ENCODE measurements at places on chromosomes 1 and 21.
A peak's percentile ranks its signal among the peaks of the same experiment; 100 is the strongest.

GRCh38 chr1:204139088-204139487, 12.8 kb downstream of the ETNK2 start:
- H3K4me1 ChIP-seq = no peaks in the 10 kb centered on the region
- no peak overlapping the region for H3K4me3 ChIP-seq
- no peak for DNase-seq

GRCh38 chr1:200732438-200732837, 6.3 kb upstream of the CAMSAP2 start:
- H3K27me3 ChIP-seq = no peaks in the 10 kb centered on the region
- no peaks in the 10 kb centered on the region for H3K36me3 ChIP-seq
- DNase-seq = no peak
- no peak overlapping the region for H3K4me3 ChIP-seq

GRCh38 chr1:43128816-43129215, 43.3 kb downstream of the EBNA1BP2 start:
- no peak overlapping the region for H3K27ac ChIP-seq
- H3K4me1 ChIP-seq = no peaks in the 10 kb centered on the region
- H3K36me3 ChIP-seq = peaks cover 48% of the 10 kb centered on the region
- no peak for DNase-seq
- H3K27me3 ChIP-seq = no peaks in the 10 kb centered on the region

- H3K27ac ChIP-seq = no peak overlapping the region
- H3K4me3 ChIP-seq = no peak overlapping the region
- DNase-seq = no peak
- H3K36me3 ChIP-seq = no peaks in the 10 kb centered on the region
These were observed 15.9 kb downstream of the PDIK1L start for GRCh38 chr1:26127235-26128163.

DNA sequence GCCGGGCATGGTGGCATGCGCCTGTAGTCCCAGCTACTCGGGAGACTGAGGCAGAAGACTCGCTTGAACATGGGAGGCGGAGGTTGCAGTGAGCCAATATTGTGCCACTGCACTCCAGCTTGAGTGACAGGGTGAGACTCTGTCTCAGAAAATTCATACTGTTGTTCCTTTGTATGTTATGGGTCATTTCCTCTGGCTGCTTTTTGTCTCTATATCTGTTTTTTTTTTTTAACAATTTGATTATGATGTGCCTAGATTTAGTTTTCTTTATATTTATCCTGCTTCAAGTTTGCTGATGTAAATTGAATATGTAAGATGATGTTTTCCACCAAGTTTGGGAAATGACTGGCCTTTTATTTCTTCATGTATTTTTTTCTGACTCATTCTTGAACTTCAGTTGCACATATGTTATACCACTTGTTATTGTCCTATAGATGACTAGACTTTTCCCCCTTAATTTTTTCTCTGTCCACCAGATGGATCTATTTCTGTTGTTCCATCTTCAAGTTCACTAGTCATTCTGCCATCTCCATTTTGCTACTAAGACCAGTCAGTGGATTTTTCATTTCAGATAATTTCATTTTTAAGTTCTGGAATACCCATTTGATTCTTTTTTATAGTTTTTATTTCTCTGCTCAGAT, 173.5 kb downstream of the GALNT2 start:
- H3K36me3 ChIP-seq = peaks cover 22% of the 10 kb centered on the region
- H3K27me3 ChIP-seq = no peaks in the 10 kb centered on the region
- no peak overlapping the region for H3K4me3 ChIP-seq
- H3K4me1 ChIP-seq = no peaks in the 10 kb centered on the region
- no peak overlapping the region for H3K27ac ChIP-seq

DNA sequence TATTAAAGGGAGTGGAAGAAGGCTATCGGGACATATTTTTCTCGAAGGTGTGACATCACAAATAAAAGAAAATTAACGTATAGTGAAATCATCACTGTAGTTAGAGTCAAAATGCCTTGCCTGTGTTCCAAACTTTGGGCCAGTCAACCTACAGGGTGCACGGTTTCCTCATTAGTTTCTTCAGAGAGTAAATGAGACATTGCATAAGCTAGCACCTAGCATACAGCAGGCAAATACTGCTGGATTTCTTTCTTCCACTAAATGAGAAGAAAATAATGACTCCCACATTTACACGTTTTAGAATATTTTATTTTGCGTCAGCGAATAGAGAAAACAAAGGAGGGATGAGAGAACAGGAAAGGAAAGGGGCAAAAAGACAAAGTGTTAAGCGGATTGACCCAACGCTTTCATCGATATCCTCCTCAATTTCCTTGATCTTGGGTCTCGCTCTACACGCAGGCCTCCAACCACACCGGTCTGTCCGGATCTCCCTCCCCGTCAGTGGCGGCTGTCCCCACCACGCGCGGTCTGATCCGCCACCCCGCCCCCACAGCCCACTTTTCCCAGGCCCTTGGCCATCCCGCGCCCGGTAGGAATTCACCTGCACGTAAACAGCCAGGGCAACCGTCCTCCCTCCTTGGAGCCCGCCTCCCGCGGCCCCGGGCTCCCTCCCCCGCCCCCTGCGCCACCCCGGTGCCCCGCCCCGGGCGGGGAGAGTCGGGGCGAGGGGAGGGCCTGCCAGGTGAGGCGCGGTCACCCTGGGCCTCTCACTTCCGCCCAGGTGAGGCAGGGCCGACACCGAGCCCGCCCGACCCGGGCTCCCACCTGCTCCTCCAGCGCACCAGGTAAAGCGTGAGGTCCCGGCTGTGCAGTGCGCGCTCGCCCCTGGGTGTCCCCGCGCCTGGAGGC, at the start of gene PATJ:
PATJ (plus strand) TSS at position 770 of the 909 bp plus-strand sequence. CDS start 20,413 bp downstream, outside the sequence.
- H3K36me3 ChIP-seq = no peaks in the 10 kb centered on the region
- peak within 1 kb of the TSS; percentile 90 for H3K27ac ChIP-seq
- no peak for DNase-seq
- H3K27me3 ChIP-seq = peaks cover 2% of the 10 kb centered on the region
- peaks cover 16% of the 10 kb centered on the region for H3K4me1 ChIP-seq
- peak within 1 kb of the TSS; percentile 90 for H3K4me3 ChIP-seq

DNA sequence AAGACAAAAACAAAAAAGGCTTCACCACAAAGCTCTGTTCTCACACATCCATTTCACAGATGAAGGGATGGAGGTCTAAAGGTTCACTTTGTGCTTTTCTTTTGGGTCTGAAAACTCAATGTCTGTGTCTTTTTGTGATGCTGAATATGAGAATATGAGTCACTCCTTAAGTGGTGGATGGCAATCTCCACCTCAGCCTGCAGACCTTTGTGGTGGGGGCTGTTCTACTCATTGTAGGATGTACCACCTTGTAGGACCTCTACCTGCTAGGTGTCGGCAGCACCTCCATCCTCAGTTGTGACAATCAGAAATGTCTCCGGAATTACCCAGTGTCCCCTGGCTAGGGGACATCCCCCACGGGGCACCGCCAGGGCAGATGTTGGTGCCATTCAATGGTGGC, 42.8 kb downstream of the UBASH3A start:
- no peak for DNase-seq
- no peak overlapping the region for H3K27ac ChIP-seq
- peaks cover 7% of the 10 kb centered on the region for H3K4me1 ChIP-seq
- no peak overlapping the region for H3K4me3 ChIP-seq

DNA sequence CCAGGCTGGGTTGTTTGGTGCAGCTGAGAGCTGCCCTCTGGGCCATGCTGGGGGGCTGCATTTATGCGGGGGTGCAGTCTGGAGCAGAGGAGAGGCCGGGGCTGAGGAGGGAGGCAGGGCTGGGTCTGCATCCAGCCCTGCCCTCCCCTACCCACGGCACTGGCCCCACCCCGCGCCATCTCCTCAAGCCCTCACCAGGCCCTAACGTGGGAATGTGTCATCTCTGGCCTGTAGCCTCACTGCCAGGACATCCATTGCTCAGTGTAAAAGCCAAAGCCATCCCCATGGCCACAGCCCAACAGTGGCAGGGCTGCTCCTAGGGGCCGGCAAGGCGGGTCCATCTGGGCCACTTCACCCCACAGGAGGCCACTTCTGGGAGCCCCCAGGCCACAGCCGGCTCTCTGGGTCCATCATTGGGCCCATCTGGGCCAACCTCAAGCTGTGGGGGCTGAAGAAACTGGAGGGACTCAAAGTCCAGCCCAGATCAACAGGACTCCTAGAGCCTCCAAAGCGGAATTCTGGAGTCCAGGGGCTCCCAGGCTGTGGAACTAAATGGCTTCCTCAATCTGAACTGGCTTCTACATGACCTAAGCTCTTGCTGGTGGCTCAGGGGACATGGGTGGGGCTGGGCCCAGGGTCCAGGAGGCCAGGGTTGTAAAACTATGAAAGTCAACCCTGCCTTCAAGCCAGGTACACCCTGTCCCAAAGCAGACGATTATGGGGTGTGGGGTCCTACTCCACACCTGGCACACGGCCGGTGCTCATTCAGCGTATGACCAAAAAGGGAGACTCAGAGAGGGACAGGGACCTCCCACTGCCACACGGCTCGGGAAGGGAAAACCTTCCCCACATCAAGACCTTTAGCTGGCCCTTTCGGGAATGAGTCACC, 32.6 kb downstream of the RUNX3 start:
- H3K4me3 ChIP-seq = no peak overlapping the region
- H3K4me1 ChIP-seq = no peaks in the 10 kb centered on the region
- H3K27ac ChIP-seq = no peak overlapping the region
- no peak for DNase-seq

- no peak for DNase-seq
- peaks cover 6% of the 10 kb centered on the region for H3K4me1 ChIP-seq
- peak overlapping the region; percentile 86 for H3K27ac ChIP-seq
- peaks cover 20% of the 10 kb centered on the region for H3K36me3 ChIP-seq
- H3K4me3 ChIP-seq = no peak overlapping the region
These were observed 101.5 kb downstream of the ST6GALNAC3 start for GRCh38 chr1:76176000-76176399.

GRCh38 chr1:40849801-40850592, 12.2 kb downstream of the CITED4 start:
- H3K27me3 ChIP-seq = no peaks in the 10 kb centered on the region
- H3K4me1 ChIP-seq = peaks cover 21% of the 10 kb centered on the region
- no peak overlapping the region for H3K27ac ChIP-seq

DNA sequence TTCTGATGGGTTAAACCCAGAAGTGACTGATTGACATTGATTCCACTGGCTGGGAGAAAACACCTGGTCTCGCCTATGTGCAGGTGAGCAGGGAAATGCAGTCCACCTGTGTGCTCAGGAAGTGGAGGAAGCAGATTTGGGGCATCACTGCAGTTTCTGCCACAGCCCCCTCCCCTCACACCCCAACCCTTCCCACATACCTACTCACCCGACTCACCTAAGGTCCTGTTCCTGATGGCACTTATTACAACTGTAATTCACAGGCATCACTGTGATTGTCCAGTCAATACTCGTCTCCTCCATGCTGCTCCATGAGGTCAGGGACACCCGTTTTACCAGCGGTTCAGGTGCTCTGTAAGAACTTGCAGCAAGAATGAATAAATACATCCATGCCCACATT, 68.5 kb downstream of the PCP4 start:
- no peak for DNase-seq
- peaks cover 2% of the 10 kb centered on the region for H3K36me3 ChIP-seq
- peaks cover 10% of the 10 kb centered on the region for H3K27me3 ChIP-seq
- H3K4me3 ChIP-seq = no peak overlapping the region

DNA sequence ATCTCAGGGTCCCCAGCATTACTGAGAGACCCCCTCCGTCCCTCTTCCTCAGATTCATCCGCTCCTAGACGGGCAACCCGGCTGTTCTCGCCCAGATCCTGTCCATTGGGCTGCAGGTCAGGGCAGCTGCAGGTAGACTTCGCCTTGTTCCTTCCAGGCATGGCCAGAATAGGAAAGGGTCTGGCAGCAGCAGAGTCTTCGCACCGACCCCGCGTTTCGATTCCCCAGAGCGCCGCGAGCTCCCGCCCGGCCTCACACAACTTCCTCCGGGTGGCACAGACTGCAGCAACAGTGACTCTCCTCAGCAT, 265 bp downstream of the NRDC start:
- DNase-seq = no peak
- peaks cover 17% of the 10 kb centered on the region for H3K4me1 ChIP-seq
- H3K27ac ChIP-seq = no peak overlapping the region
- H3K27me3 ChIP-seq = peaks cover 22% of the 10 kb centered on the region
- H3K4me3 ChIP-seq = no peak overlapping the region

DNA sequence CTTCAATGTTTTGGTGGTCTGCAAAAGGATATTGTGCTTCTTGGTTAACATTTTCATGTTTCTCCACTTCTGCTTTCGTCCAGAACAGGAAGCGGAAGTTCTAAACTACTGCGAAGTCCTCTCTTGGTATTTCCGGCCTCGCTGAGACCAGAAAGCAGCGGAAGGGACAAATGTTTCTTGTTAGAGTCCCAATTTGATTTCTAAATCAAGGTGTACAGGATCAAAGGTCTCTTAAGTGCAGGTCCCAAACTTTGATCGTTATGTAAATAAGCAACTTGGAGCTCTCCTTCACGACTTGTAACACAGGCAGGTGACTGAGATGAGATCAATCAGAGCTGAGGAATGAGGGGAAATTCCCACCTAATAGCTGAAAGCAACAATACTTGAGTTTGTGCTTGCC, 40.1 kb upstream of the HMCN1 start:
- H3K4me3 ChIP-seq = no peak overlapping the region
- H3K27ac ChIP-seq = no peak overlapping the region
- H3K4me1 ChIP-seq = no peaks in the 10 kb centered on the region
- DNase-seq = no peak
- no peaks in the 10 kb centered on the region for H3K27me3 ChIP-seq

- peaks cover 37% of the 10 kb centered on the region for H3K4me1 ChIP-seq
- H3K27ac ChIP-seq = peak overlapping the region; percentile 98
- H3K27me3 ChIP-seq = peaks cover 39% of the 10 kb centered on the region
- peak overlapping the region; percentile 75 for H3K4me3 ChIP-seq
These were observed 95.8 kb downstream of the PSMG1 start for GRCh38 chr21:39087238-39088030.

- H3K4me1 ChIP-seq = peaks cover 27% of the 10 kb centered on the region
- DNase-seq = no peak
- H3K4me3 ChIP-seq = no peak overlapping the region
- H3K27ac ChIP-seq = no peak overlapping the region
These were observed 32.7 kb upstream of the RAB4A start for GRCh38 chr1:229238231-229238630.

- H3K27me3 ChIP-seq = no peaks in the 10 kb centered on the region
- no peak overlapping the region for H3K4me3 ChIP-seq
- peaks cover 11% of the 10 kb centered on the region for H3K36me3 ChIP-seq
- H3K27ac ChIP-seq = no peak overlapping the region
These were observed 51.5 kb downstream of the PRKAA2 start for GRCh38 chr1:56696663-56697062.

DNA sequence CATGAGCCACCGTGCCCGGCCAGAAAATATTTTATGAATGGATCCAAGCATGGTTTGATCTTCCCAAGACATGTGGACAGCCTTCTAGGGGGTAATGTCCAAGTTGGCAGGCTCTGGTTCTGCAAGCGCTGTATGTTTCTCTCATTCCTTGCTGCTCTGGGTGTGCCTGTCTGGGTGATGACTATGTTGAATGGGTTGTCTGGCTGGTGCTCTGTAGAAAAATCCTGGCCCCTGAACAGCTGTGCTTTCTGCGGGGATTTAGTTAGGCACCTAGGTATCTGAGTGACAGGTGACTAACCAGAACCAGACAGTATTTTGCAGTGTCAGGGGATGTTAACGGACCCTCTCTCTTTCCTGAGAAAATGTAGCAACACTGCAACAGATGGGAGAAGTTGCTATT, 14.1 kb downstream of the HUNK start:
- peaks cover 35% of the 10 kb centered on the region for H3K4me1 ChIP-seq
- no peak overlapping the region for H3K4me3 ChIP-seq
- no peak overlapping the region for H3K27ac ChIP-seq
- H3K36me3 ChIP-seq = peaks cover 12% of the 10 kb centered on the region

Measured in neural crest cell (in vitro differentiated cells).